Foreskin fibroblast (primary cell): ENCODE measurements at places on chromosomes 7 and 10.

DNA sequence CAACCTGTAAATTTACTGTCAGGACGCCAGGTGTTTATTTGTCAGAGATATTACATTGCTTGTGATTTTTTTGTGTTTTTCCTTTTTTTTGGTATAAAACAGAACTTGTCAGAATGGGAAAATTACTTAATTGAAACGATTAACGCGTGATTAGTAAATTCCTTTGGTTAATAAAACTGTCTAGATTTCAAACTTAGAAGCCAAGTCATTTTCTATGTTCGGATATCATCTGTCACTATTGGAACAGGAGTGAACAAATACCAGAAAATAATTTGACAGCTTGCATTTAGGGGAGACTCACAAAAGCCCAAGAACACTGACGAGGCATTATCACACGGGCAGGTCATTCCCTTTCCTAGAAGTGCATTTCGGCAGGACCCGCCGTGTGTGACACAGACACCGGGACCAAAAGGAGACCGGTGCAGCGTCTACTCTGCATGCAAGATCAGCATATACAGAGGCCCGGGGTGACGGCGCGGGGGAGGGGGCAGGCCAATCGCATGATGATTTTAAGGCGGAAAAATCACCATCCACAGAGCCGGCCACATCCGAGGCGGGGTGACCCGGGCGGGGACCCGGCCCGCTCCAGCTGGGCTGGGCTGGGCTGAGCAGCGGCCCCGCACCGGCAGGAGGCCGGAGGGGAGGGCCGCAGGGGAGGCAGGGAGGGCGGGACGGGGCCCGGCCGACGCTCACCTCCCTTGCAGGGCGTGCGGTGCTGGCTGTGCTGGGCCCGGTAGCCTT is 841 bp downstream of the GLUD1 start:
- DNase-seq, result peak; percentile 71

GRCh38 chr7:40520986-40521738 is 386.4 kb downstream of the SUGCT start:
- no peak for DNase-seq

DNA sequence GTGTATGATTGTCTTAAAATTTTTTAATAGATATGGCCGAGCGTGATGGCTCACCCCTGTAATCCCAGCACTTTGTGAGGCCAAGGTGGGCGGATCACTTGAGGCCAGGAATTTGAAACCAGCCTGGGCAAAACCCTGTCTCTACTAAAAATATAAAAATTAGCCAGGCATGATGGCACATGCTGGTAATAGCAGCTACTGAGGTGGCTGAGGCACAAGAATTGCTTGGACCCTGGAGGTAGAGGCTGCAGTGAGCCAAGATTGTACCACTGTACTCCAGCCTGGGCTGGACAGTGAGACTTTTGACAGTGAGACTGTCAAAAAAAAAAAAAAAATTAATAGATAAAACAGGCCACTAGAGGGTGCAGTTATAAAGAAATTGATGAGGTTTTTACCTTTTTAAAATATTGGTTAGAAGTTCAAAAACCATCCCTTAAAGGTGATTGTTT is 20.5 kb downstream of the NOM1 start:
- peak; percentile 32 for DNase-seq

DNA sequence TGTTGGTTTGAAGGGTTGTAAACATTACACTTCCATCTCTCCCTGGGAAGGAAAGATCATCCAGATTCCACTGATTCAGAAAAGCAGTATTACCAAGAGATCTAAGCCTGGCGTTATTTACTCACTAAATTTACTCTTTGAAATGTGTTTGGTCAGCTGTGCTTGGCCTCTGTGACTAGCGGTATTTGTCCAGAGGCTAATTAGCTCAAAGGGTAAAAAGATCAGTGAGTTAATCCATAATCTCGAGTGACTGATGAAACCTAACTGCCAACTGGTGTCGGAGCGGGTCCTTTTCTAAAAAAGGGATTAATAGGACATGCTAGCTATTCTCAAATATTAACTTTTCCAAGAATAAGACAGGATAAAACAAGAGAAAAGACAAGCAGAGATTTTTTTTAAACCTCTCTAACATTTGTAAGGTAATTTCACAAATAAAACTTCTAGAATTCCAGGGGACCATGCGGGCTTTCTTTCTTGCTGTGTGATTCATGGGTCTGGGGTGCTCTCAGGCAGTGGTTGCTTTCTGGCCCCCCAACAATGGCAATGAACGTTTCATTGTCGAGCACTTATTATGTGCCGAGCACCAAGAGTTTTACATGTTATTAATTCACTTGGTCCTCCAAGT is 247.3 kb upstream of the AOAH start:
- DNase-seq, result no peak

GRCh38 chr10:113691381-113691780 is 11.7 kb downstream of the CASP7 start:
- no peak for DNase-seq

- no peak for DNase-seq
Measured at GRCh38 chr10:68759967-68760366, 38.9 kb downstream of the CCAR1 start.

GRCh38 chr10:129258283-129258923 is 208.6 kb upstream of the MGMT start:
- no peak for DNase-seq

- no peak for DNase-seq
Measured at GRCh38 chr7:104124469-104124868, 83.3 kb downstream of the ORC5 start.

DNA sequence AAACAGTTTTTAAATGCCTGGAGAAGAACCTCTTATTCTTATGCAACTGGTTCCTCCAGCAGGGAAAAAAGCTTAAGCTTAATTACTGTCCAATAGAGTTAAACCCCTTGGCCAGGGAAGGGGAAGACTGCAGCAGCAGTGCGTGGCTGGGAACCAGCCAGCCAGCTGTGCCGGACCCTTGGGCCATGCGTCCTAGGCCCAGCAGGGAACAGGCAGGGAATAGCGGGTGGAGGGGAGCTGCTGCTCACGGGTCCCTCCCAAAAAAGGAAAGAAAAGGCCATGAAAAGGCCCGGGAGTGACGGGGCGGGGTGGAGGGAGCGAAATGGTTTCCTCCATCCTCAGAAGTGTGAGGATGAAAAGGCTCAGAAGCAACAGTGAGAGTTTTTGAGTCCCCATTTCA is 35.2 kb upstream of the HECW1 start:
- DNase-seq, result no peak

- no peak for DNase-seq
Measured at GRCh38 chr10:11282156-11282555, 264.5 kb downstream of the CELF2 start.

GRCh38 chr10:5742116-5742515 is 57.5 kb downstream of the TASOR2 start:
- no peak for DNase-seq

DNA sequence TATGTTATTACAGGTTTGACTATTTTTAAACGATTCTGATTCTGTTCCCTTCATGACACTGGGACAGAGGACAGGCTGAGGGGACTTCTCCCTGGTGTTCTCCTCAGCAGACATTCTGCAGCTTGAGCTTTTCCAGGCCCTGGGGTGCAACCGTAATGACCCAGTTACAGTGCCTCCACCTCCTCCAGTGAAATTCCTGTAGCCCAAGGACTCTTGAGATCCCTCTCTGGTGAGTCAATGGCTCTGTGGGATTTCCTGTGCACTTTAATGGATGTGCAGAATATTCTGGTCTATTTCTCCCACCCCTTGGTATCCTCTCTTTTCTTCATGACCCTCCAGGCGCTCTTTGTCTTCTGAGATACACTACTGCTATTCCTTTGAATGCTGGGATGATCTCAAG is 319.3 kb downstream of the INHBA start:
- DNase-seq, result no peak
